ENCODE measurements at places on chromosomes 5 and 9. TPM values are rescaled to one million over a fixed set of nuclear protein-coding genes. Genes with fewer than 3 reads are reported as not detected.

MRPL50 gene
- 10.2 TPM for total RNA-seq

ORM2 gene
- not detected for total RNA-seq

BSPRY gene
- total RNA-seq: 4.4 TPM

PLPP7 gene
- 0.21 TPM for total RNA-seq

ZNF608 gene
- total RNA-seq: not detected

LSM11 gene
- 5.7 TPM for total RNA-seq

GMCL2 gene
- not detected for total RNA-seq

ANKRD31 gene
- 0.26 TPM for total RNA-seq

SPINK4 gene
- not detected for total RNA-seq

OTP gene
- total RNA-seq: not detected

All from activated CD8-positive, alpha-beta T cell treated with anti-CD3 and anti-CD28 coated beads, Interleukin-2, amount 10 ng/mL, durations not matched to agents 7 days and 5 days (primary cell).